Left renal cortex interstitium (tissue), 4 donors: ENCODE measurements at places on chromosomes 2 and 18.
A peak's percentile ranks its signal among the peaks of the same experiment; 100 is the strongest.

- no peak for DNase-seq
Measured at GRCh38 chr2:227799202-227799601, 14.4 kb upstream of the CCL20 start.

DNA sequence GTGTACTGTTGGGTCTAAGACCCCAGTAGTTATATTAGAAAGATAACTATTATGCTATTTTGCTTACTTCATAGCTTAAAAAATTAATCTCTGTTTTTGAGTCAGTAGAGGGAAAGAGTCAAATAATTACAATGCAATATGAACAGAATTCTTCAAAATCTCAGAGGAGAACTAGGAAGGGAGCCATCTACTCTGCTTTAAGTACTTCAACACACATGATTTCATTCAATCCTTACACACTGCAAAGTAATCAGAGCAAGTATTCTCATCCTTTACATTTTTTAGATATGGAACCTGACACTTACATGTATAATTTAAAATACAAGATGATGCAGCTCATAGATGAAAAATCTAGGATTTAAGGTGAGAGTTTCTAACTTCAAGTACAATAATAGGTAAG, 27.7 kb downstream of the COL5A2 start:
- no peak for DNase-seq

GRCh38 chr2:181900007-181900651, 8.6 kb downstream of the ITPRID2 start:
- no peak for DNase-seq

GRCh38 chr2:165203689-165204559, at the start of gene SCN3A:
Gene SCN3A (minus strand): TSS chr2:165204050. CDS start chr2:165176394, 27,656 bp downstream.
- DNase-seq: peak; percentile 24
